ENCODE measurements at places on chromosomes 6 and 20.

DNA sequence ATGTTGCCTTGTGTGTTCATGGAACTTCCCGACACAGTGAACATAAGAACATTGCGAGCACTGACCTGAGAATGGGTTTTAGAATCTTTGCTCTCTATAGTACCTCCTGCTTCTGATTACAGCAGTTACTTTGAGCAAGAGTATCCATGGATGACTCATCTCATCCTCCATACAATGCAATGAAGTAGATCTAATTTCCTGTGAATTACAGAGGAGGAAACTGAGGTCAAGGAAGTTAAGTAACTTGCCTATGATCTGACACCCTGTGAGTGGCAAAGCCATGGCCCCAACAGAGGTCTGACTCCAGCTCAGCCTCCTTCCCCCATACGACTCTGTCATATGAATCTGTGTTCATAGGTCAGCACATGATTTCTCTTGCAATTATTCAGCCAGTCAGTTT, 518.1 kb downstream of the TFAP2A start:
- DNase-seq: no peak

DNA sequence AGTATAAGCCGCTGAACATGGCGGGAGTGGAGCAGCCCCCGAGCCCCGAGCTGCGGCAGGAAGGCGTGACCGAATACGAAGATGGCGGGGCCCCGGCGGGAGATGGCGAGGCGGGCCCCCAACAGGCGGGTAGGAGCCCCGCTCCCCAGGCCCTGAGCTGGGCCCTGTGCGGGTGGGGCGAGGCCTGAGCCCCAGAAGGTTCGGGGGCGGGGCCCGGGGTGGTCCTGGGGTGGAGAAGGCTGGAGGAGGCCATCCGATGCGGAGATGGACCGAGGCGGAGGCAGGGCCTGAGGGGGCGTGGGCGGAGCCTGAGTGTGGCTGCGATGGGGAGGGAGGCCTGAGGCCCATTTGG, 7.1 kb downstream of the L3MBTL1 start:
- DNase-seq: no peak

- DNase-seq: no peak
Observed at GRCh38 chr20:23157734-23158133, 71.6 kb upstream of the CD93 start.

DNA sequence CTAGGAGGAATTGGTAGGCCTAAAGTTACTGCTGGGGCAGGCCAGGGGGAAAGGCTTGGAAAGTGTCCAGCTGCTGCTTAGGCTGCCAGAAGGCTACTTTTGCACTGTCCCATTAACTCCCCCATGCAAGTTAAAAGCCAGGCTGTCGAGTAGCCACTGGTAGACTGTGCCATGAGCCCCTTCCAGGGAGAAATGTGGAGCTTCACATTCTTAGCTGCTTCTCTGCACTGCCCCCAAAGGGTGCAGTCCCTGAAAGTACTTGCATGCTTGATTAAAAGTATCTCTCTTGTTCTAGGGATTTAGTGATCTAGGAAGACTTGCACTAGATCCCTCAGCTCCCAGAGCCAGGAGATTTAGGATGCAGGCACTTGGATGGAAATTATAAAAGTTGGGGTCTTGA, 57.3 kb downstream of the CDC5L start:
- no peak for DNase-seq

- DNase-seq: no peak
Observed at GRCh38 chr6:44699851-44700250, 312.3 kb downstream of the CDC5L start.

- no peak for DNase-seq
Observed at GRCh38 chr6:143267760-143268159, 182.7 kb downstream of the ADAT2 start.

DNA sequence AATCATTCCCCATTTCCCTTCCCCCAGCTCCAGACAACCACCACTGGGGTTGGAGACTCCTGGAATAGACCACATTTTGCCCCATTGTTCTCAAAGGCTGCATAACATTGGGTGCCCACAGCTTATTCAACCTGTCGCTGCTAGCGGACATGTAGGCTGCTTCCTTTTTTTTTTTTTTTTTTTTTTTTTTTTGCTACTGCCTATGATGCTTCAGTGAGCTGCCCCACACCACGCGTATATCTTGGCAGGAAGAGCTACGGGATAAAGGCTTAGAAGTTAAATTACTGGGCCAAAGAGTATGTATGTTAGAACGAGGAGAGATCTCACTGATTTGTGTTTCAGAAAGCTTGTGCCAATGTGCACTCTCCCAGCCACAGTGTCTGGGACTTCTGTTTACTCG, 7.0 kb downstream of the LBP start:
- DNase-seq: no peak

- DNase-seq: no peak
Observed at GRCh38 chr20:16262594-16262993, 310.7 kb downstream of the KIF16B start.

DNA sequence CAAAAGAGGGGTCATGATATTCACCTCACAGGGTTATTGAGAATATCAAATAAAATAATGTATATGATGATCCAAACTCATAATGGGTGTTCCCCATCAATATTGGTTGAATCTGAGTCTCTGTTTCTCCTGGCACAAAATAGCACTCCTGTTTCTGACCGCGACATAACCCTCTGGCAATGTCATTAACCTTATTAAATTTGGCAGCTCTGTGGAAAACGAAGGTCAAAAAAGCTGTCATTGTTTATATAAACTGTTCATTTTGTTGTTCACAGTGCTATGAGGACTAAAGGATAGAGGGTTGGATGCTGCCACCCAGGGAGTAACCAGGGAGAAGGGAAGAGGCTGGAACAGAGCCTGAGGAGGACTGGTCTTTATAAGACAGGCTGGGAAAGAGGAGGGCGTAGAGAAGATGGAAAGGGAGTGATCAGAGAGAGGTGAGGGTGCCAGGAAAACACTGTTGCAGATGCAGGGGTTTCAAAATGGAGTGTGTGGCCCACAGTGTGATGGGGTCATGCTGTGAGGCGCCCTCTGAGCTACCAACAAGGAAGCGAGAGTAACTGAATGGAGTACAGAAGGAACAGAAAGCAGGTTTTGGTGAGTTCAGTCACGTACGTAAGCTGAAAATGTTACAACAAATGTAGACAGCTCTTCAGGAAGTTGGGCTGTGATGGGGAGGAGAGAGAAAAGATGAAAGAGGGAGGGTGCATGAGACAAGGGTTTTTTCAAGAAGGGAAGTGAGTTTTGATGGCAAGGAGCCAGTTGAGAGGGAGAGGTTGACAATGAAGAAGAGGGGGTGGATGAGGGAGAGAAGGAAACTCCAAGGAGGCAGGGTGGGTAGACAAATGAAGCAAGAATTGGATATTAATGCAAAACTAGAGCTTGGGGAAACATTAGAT, 251.6 kb upstream of the TAB2 start:
- DNase-seq: no peak

- no peak for DNase-seq
Observed at GRCh38 chr20:13765299-13765698, 19.4 kb downstream of the ESF1 start.

GRCh38 chr6:99745651-99746050, 139.0 kb downstream of the PRDM13 start:
- no peak for DNase-seq
